DND-41 (cell line): ENCODE measurements at places on chromosomes 5 and 9.

DNA sequence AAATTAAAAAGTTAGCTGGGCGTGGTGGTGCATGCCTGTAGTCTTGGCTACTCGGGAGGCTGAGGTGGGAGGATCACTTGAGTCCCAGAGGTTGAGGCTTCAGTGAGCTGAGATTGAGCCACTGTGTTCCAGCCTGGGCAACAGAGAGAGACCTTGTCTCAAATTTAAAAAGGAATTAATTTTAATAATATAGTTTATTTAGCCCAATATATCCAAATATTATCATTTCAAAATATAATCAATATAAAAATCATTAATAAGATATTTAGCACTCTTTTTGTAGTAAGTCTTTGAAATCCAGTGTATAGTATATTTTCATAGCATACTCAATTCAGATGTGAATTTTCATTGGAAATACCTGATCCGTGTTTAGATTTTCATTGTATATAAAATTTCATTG is 43.2 kb upstream of the ORM1 start:
- DNase-seq = no peak

DNA sequence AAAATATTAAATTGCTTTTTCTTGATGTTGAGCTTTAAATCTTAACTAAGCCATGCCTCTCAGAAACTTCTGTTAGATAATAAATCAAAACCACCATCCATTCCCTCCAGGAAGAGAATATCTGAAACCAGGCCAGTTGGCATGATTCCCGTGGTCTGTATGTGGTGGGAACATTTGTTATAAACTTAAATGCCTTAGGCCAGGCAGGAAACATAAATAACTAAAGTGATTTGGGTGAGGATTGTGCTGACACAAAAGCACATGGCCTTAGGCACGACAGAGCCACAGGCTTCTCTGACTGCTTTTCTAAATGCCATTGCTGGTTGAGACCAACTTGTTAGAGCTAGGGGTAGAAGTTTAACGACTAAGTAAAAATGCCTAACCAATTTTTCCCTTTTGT is 255.9 kb downstream of the GABRG2 start:
- no peak for DNase-seq

DNA sequence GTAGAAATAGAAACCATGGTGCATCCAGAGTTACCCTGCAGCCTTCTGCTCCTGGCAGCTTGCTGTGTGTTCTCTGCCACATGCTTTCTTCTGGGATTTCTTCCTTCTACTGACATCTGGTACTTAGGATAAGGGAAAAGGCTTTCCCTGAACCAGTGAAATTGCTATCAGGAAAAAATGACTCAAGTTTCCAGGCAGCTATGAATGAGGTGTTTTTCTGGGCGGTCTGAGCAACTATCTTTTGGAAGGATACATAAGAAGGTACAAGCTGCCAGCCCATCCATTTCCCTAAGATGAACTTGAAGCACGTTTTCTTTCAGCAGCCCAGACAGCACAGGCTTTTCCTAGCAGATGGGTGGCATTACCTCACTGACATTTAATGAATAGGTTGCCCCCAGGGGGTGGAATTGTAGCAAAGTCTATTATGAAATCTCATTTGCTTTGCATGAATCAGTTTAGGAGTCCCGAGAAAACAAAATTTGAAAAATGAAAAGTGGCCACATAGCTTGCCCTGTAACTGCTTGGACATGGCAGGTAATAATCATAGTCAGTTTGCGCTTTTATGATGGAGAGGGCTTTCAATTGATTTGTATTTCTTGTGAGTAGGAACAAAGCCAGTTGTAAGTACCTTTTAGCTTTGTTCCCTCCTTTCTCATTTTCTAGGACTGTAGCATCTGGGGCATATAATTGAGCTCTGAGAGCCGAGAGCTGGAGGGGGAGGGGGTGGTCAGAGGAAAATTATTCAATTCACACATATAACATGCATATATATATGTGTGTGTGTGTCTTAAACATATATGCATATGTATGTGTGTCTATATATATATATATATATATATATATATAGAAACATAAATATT is 108.5 kb downstream of the C9orf152 start:
- DNase-seq = no peak

- peak; percentile 42 for DNase-seq
Observed at GRCh38 chr9:5629312-5630080, 589 bp downstream of the RIC1 start.

GRCh38 chr9:5817862-5818261 is 15.1 kb downstream of the ERMP1 start:
- DNase-seq = no peak

- no peak for DNase-seq
Observed at GRCh38 chr9:113564498-113565237, 101.1 kb downstream of the RGS3 start.

GRCh38 chr5:132263548-132264261 is 6.2 kb downstream of the PDLIM4 start:
- DNase-seq = no peak

GRCh38 chr5:14305045-14305444 is 161.9 kb downstream of the TRIO start:
- DNase-seq = no peak

- DNase-seq = peak; percentile 10
Observed at GRCh38 chr9:15231788-15232635, 75.0 kb downstream of the TTC39B start.

GRCh38 chr5:172670005-172670402 is 28.9 kb downstream of the NEURL1B start:
- no peak for DNase-seq

DNA sequence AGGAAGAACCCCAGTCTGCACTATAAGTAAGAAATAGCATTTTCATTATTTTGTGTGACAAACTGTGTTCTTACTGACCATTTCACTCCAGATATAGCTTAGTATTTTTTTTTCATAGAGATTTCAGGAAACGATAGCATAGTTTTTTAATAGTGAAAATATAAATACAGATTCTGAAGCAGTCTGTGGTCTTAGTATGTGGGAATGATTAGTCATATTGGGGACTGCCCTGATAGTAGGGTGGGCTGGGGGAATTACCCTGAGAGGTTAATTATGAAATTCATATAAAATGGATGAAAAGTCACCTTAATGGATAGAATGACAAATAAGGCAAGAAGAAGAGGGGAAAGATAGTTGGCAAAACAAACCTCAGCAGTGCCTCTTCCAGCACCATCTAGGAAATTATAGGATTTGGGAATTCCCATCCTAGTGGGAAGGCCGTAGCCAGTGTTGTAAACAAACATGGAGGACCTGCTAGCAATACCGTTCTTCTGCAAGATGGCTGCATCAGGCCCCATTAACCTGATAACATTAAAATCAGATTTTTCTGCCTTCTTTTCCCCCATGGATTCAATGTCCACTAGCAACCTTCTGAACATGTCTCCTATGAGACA is 23.7 kb upstream of the NR3C1 start:
- DNase-seq = no peak

- DNase-seq = no peak
Observed at GRCh38 chr5:119396030-119396664, 40.3 kb downstream of the TNFAIP8 start.

- DNase-seq = no peak
Observed at GRCh38 chr5:55191165-55191564, 18.2 kb upstream of the CDC20B start.

- no peak for DNase-seq
Observed at GRCh38 chr5:56549096-56549886, 266.1 kb upstream of the MAP3K1 start.

GRCh38 chr5:14447958-14448911 is 133.4 kb upstream of the OTULINL start:
- no peak for DNase-seq

GRCh38 chr5:93874491-93874890 is 133.1 kb upstream of the POU5F2 start:
- DNase-seq = no peak

GRCh38 chr5:14726066-14726838 is 61.7 kb downstream of the OTULIN start:
- DNase-seq = no peak

DNA sequence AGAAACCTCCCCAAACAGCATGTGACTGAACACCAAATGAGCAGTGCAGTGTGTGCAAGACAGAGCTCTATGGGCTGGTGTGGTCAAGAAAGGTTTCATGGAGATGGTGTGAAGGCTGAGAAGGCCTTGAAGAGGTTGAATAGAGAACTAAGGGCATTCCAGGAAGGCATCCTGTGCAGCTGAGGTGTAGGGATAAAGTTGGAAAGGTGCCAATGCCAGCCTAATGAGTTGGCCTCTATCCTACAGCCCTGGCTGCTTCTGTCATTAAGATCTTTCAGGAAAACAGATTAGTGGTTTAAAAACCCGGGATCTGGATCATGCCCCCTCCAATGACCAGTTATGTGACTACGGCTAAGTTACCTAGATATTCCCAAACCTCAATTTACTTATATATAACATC is 4.0 kb downstream of the HDAC3 start:
- DNase-seq = no peak

DNA sequence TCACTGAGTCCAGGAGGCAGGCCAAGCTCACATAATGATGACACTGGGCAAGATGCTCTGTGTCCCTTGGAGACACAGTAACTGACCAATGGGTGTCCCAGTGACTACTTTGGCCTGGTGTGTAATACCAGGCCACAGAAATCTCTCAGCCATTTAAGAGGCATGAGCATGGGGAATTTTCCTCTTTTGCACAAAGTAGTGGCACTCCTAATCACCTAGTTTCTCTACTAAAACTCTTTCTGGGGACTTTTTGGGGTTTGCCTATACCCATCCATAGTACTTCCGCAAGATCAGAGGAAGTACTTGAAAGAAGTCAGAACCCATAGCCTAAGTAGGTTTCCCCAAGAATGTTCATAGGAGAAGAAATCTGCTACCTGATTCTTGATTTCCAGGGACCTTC is 161.9 kb downstream of the ARSB start:
- DNase-seq = no peak

DNA sequence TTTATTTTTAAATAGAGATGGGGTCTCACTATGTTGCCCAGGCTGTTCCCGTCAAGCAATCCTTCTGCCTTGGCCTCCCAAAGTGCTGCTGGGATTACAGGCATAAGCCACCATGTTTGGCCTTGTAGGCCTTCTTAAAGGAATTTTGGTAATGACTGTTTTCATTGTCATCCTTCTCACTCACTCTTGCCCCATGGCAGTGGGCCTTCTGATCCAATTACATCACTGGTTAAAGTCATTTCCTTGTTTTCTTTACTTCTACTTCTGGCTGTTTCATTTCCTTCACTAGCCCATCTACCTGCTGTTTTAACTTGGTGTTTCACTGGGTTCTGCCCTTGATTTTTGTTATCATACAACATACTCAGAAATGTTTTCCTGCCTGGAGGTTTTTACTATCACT is 20.1 kb upstream of the NIM1K start:
- no peak for DNase-seq

DNA sequence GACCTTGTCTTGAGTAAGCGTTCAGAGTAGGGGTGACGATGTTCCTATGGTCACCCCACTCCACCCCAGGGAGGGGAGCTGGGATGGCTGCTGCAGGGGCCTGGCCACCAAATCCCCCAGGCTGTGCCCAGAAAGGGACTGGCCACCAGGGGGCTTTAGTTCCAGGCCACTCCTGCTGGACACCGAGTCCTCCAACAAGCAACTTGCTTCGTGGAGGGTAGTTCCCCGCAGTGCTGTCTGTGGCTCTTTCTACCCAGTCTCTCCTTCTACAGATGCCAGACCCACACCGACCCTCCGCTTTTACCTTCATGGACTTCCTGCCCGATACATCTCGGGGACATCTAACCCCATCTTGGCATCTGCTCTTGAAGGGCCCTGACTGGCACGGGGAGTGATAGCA is 35.7 kb upstream of the GABRP start:
- no peak for DNase-seq

- DNase-seq = no peak
Observed at GRCh38 chr9:121938621-121939020, 154.5 kb downstream of the TTLL11 start.

DNA sequence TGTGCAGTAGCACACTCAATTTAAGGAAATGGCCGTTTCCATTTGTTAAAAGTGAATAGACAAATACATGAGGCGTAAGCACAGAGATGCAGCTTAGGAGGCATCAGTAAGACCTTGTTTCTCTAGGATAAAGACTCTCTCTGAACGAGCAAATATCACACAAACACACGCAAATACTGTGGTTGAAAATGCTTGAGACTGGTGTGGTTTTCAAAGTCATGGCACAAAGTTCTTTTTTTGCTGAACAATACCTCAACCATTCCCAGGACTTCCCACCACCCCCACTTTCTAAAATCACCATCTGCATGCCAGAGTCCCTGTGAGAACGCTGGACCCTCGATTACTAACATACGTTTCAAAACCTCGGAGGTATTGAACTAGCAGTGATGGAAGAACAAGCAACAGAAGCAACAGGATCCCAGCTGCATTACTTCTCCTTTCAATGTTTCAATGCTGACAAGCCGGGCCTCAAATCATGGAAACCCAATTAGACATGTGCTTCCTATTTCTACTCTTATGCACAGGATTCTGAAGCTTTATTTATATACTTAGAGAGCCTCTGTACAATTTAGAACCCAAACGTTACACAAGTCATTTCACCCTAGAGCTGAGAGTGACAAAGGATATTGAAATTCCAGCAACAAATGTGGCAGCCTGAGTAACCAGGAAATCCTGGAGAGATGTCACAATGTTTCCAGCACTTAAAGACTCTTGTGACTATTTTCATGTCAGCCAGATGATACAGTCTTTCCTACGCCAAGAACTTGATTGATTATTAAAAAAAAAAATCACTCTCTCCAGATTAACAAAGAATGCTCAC is 63.9 kb downstream of the CDC14B start:
- DNase-seq = no peak

- peak; percentile 66 for DNase-seq
Observed at GRCh38 chr9:129320575-129321285, 142.7 kb upstream of the IER5L start.

DNA sequence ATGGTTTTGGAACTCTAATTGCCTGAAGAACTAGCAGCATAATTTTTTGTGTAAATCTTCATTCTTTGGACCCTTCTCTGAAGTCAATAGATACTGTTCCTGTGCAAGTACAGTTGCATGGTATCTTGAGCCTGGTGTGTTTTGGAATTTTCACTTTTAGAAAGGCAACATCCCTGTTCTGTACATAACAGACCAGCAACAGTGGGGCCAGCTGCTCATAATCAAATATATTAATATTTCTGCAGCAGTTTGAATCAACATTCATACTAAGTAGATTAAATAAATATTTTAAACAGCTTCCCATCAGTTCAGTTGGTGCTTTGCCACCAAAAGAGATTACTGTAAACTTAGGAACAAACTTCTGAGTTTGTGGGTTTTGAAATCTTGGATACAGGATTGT is 97.9 kb downstream of the CD180 start:
- no peak for DNase-seq

- DNase-seq = no peak
Observed at GRCh38 chr9:135116371-135116770, 28.9 kb downstream of the OLFM1 start.

- DNase-seq = peak; percentile 70
Observed at GRCh38 chr9:129166623-129167557, 11.2 kb downstream of the IER5L start.

DNA sequence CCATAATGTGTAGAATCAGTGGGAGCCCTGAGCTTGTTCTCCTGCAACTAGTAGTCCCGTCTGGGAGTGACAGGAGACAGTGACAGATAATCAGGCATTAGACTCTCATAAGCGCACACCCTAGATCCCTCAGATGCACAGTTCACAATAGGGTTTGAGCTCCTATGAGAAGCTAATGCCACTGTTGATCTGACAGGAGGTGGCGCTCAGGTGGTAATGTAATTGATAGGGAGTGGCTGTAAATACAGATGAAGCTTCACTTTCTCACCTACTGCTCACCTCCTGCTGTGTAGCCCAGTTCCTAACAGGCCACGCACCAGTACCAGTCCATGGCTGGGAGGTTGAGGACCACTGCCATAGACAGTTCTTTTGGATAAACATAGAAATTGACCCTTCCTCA is 188.7 kb downstream of the ROR2 start:
- no peak for DNase-seq

GRCh38 chr9:108618906-108619550 is 236.8 kb downstream of the ACTL7B start:
- no peak for DNase-seq
